ENCODE measurements at places on chromosomes 16 and 17.

DNA sequence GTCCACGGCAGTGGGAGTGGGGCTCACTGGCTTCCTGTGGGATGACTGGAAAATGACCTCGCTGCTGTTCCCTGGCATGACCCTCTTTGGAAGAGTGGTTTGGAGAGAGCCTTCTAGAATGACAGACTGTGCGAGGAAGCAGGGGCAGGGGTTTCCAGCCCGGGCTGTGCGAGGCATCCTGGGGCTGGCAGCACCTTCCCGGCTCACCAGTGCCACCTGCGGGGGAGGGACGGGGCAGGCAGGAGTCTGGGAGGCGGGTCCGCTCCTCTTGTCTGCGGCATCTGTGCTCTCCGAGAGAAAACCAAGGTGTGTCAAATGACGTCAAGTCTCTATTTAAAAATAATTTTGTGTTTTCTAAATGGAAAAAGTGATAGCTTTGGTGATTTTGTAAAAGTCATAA, 7.8 kb upstream of the RNF213 start:
- DNase-seq: no peak

GRCh38 chr17:59199398-59199797, 10.4 kb upstream of the SMG8 start:
- no peak for DNase-seq

DNA sequence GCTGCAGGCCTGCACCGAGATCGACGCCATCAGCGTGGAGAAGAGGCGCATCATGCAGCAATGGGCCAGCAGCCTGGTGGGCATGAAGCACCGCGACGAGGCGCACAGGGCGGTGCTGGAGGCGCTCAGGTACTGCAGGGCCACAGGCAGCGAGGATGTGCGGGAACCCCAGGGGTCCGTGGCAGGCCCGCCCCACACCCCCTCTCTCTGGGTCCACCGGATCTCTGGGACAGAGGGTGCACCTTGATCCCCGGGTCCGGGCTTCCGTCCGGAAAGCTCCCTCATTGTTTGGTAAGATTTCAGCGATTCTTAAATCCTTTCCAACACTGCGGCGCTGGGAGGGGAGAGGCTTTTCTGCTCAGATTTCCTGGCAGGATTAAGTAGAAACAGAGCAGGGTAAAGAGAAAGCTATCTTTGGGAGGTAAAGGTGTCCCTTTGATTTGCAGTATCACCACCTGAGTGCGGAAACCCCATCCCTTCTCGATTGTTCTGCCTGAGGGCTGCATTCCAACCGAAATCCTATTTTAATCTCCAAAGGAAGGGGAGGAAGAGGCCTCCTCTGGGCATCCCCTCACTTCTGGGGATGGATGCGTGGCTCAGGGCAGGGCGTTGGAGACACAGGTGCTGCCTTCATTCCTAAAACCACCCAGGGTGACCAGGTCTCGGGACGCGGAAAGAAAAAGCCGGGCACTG, 29.2 kb downstream of the CCDC40 start:
- DNase-seq: no peak

DNA sequence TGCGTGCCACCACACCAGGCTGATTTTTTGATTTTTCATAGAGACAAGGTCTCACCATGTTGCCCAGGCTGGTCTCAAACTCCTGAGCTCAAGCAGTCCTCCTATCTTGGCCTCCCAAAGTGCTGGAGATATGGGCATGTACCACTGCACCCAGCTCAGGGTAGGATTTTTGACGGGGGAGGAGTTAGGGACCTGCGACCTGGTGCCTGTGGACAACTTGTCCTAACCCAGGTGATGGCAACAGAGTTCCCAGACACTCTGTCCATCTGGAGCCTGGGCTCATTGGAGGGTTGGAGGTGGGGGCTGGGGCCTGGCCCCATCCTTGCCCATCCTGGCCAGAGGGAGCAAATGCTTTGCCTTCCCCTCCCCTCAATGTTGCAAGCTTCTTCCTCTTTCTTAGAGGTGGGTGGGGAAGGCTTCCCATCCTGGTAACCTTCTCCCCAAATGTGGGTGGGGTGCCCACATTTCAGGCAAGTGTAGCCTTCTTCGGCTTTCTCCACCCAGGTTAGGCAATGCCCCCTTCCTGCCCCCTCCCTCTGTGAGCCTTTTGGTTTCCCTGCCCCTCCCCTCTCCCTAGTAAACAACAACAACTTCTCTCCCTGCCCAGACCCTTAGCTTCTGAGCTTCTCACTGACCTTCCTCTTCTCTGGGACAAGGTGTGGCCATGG, 24.9 kb downstream of the RARA start:
- no peak for DNase-seq

- DNase-seq: no peak
Measured at GRCh38 chr16:15854906-15855703, 1.7 kb downstream of the MYH11 start.

DNA sequence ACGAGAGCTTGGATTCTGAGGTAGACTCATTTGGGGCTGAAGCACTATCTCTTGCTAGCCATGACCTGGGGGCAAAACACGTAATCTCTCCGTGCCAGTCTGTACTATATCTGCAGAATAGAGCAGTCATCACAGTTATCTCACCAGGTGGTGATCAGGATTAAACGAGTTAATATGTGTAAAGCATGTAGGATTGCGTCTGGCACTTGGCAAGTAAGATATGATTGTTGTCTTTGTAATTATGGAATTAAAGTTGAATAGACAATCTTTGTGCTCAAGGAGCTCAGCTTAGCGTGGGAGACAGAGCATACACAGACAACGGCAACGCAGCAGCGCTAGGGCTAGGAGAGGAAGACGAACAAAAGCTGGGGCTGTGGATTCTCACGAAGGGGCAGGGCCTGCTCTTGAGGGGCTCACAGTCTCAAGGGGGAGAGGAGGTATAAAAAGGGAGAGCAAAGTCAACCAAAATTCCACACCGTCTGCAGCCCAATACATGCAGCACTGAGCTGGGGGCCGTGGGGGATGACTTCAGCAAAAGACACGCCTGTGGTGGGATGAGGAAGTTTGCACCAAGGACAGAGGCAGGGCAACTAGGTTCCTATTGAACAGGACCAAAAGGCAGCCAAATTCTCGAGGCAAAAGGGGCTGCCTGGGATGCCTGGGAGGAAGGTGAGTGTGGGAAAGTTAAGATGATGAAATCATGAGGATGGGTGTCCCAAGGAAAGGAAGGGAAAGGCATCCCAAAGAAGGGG, 68.6 kb downstream of the SDK2 start:
- no peak for DNase-seq

GRCh38 chr17:62676952-62677596, 49.6 kb downstream of the MRC2 start:
- DNase-seq: no peak

DNA sequence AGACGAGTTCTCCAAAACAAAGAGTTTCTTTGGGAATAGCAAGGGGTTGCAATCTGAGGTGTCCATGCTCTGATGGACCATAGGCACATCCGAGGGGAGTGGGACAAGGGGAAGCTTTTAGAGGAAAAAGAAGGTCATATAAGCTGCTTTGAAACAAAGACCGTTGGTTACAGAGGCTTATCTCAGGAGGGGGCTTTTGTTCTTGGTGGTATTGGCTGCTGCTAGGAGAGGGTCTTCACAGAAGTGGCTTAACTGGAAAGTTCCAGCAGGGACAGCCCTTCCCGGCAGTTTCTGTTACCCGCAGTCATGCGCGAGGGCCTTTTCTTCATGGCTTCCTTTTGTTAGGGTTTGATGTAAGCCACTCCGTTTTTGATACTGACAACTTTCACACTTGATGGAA, 76.0 kb downstream of the RAP1GAP2 start:
- no peak for DNase-seq

GRCh38 chr16:11254913-11255736, 879 bp downstream of the SOCS1 start:
- no peak for DNase-seq

- DNase-seq: no peak
Measured at GRCh38 chr17:79011451-79012147, 2.0 kb upstream of the CANT1 start.

- no peak for DNase-seq
Measured at GRCh38 chr16:57472665-57473060, 10.2 kb downstream of the POLR2C start.

DNA sequence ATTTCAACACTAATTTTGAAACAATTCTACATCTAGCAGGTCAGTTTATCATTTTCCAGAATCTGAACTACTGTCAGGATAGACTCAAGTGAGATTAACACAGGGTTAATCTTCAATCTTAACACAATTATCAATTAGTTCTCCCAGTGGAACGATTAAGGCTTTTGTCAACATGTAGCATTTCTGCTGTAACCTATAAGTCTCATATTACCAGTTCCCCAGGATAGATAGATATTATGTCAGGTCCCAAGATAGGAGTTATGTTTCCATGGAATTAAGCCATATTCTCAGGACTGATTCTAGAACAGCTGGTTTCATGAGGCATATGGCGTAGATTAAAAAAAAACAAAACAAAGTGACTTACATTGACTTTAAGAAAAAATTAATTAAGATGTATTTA, 4.4 kb upstream of the FBF1 start:
- no peak for DNase-seq

DNA sequence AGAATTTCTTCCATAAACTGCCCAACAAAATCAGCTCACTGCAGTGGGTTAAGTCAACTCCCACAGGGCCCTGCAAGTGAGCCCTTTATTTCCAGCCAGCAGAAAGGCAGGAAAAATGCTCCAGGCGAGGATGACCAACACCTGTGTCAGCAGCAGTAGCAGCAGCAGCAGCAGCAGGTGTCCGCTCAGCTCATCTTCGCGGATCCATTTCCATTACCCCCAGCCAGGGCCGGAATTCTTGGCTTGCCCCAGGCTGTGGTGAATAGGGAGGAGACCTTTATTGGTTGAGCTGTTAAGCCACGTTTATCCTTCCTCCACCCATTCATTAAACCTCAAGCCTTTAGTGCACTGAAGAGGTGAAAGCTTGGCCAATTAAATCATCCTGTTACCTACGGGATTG, 46.2 kb downstream of the MARCHF10 start:
- DNase-seq: no peak

DNA sequence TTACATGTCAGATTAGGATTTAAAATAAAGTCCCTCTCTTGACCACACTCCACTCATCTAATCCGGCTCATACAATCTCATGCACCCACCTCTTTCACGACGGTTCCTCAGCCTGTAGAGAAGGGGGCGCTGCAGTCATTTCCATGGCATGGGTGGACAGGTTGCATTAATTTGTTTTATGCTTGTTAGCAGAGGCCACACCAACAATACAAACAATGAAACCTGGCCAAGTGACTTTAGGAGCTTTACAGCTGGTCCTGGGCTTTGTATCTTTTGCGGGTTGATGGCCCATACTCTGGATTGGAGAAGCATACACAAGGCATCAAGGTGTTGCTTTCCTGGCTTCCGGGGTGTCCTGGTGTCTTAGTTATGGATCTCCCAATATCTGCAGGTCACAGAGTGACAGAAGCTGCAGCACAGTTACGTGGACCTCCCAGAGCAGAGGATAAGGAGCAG, 9.7 kb upstream of the SNF8 start:
- DNase-seq: no peak

DNA sequence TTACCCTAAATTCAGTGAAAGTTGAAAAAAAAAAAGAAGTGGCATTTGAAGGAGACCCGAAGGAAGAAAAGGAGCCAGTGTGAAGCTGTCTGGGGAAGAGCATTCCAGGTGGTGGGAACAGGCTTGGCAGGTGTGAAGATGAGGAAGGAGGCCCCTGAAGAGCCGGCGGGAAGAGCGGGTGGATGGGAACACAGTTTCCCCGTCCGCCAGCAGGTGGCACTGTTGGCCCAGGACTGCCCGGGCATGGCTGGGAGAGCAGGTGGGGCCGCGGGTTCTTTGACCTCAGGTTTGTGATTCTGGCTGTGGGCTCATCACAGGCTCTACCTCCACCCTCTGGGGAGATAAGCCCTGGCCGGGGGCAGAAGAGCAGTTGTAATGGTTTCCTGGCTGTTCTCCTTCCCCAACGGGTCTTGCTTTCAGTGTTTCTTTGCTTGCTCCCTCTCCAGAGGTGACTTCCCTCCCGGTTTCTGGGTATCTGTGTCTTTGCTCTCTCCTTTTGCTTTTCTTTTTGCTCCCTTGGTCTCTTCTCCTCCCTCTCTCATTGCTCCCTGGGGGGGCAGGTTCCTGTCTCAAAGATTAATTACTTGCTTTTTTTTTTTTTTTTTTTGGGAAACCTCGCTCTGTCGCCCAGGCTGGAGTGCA, 32.3 kb downstream of the RAP1GAP2 start:
- DNase-seq: no peak

- DNase-seq: no peak
Measured at GRCh38 chr17:74758848-74759168, 10.4 kb downstream of the NHERF1 start.

GRCh38 chr17:1638171-1638590, 7.4 kb downstream of the SCARF1 start:
- DNase-seq: no peak

DNA sequence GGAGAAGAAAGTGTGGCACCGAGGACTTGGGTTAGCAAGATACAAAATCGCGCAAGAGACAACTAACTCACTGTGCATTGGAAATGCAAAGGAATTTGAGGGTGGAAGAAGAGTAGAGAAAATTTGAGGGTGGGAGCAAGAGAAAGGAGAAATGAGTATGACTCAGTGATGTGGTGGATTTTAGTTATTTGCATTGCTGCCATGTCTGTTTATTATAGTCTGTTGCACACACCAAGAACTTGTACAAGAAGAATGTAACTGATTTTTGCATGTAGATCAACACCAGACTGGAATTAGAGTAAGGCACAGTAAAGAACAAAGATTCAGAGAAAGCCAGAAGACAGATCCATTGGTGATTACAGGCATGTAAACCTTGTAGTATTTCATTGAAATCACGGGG, 71.6 kb upstream of the SMIM36 start:
- DNase-seq: no peak

DNA sequence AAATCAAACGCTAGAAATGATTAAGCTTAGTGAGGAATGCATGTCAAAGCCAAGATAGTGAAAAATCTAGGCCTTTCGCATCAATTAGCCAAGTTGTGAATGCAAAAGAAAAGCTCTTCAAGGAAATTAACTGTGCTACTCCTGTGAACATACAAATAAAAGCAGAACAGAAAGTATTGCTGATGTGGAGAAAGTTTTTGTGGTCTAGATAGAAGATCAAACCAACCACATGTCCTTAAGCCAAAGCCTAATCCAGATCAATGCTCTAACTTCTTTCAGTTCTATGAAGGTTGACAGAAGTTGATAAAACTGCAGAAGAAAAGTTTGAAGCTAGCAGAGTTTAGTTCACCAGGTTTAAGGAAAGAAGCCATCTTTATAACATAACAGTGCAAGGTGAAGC, 1044.6 kb downstream of the CDH11 start:
- DNase-seq: no peak

- DNase-seq: no peak
Measured at GRCh38 chr16:81517629-81518438, 73.2 kb downstream of the CMIP start.
